ENCODE measurements at places on chromosomes 11 and 22. TPM values are rescaled to one million over a fixed set of nuclear protein-coding genes. Genes with fewer than 3 reads are reported as not detected.

DNA sequence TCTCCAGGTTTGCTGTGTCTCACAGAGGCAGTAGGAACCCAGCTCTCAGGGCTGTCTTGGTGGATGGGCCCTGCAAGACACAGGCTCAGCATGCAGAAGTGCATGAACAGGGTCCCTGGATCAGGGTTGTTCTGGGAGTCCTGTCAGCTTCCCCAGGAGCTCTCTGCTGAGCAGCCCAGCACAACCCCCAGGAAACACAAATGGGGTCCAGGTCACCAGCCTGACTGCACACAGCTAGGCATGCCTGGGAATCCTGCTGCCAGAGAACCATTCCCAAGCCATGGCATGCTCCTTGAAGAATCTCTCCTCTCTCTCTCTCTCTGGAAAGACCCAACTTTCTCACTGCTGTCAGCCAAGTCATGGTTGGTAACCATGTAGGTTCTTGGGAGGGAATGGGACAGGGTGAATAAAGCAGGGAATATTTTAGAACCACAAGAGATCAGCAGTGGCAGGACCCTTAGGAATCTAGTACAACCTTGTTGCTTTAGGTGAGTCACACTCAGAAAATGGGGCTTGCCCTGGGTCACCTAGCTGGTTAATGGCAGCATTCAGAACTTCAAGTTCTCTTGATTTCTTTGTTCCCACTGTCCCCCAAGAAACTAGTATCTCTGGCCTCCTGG lies 21.4 kb downstream of the TUB start:
- DNase-seq, result no peak

- no peak for DNase-seq
Measured at GRCh38 chr11:134230339-134230738, 5.9 kb downstream of the VPS26B start.

GRCh38 chr22:42065438-42066125 lies 5.0 kb downstream of the NAGA start:
- DNase-seq, result no peak

- DNase-seq, result peak; percentile 21
Measured at GRCh38 chr11:122981388-122982264, at the start of gene BSX. Gene BSX (minus strand): TSS chr11:122981834. CDS start chr11:122981671, 163 bp downstream.

GRCh38 chr11:26909515-26909914 lies 84.4 kb upstream of the FIBIN start:
- DNase-seq, result no peak

- DNase-seq, result no peak
Measured at GRCh38 chr11:131324921-131325570, 45.4 kb upstream of the NTM start.

- no peak for DNase-seq
Measured at GRCh38 chr11:61828629-61829407, 718 bp downstream of the FADS2 start.

DNA sequence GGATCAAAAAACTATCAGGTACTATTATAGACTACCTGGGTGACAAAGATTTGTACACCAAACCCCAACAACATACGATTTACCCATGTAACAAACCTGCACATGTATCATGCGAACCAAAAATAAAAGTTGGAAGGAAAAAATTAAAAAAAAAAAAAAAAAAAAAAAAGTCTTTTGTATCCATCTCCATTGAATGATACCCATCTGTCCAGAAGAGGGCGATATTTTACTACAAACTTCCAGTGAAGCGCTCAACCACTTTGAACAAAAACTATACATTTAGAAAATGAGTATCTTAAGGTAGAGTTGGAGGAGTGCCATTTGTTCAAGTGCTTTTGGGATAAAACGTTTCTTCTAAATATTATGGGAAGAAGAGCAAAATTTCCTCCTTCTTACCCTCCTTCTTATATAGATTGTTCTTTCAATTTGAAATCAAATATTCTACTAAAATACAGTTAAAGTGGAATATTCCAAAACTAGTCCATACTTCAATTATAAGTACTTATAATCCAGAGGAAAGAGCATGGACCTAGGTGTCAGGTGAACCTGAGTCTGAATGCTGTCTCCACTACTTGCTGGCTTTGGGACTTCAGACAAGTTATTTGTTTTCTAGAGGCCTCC lies 23.3 kb downstream of the ARL14EP start:
- peak; percentile 49 for DNase-seq

DNA sequence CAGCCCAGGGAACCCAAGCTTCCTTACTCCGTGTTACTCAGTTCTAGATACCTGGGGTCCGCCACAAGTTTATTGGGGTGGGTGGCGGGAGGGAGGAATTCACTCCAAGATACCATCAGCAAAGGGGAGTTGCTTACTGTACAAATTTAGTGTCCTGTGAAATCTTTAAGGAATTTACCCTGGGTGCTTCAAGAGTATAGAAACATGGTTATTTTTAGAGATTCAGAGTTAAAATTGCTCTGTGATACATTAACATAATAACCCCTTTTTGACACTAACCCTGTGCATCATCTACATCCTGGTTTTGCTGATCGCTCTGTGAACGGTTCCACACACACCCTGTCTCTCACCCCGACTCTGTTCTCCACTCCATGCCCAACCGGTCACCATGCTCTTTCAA lies 18.9 kb upstream of the LYVE1 start:
- DNase-seq, result no peak

GRCh38 chr11:2526808-2527381 lies 82.1 kb downstream of the KCNQ1 start:
- no peak for DNase-seq

- no peak for DNase-seq
Measured at GRCh38 chr11:6962141-6962540, 35.9 kb downstream of the ZNF215 start.

DNA sequence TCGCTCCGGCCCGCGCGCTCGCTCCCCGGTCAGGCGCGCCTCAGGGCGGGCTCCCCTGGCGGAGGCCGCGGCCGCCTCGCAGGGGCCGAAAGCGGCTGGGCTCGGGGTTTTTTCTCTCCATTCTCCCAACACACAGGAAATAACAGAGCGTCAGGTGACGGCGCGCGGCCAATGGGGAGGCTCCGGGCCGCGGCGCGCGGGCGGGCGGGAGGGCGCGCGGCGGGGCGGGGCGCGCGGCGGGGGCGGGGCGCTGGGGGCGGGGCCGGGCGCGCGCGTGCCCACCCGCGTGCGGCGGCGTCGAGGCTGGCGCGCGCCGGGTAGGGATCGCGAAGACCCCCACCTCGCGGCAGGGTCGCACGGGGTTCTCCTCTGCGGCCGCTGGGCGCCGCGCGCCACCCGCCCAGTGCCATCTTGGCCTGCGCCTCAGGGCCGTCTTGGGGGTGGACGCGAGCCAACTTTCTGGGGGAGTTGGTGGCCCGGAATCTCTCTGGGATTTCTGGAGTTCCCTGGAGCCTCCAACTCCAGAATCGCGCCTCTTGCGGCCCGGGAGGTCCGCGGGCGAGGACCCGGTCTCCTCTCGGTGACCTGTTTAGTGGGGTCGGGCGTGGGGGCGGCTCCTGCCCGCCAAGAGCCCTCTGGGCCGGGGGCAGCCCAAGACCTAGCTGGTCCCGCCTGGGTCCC lies at the start of gene TCF20:
TSS of gene TCF20 (minus strand) at position 144 of the 681 bp plus-strand sequence. CDS start 55,348 bp downstream, outside the sequence.
- DNase-seq, result peak; percentile 77

GRCh38 chr11:120808616-120809050 lies 215.3 kb upstream of the TBCEL start:
- DNase-seq, result no peak

DNA sequence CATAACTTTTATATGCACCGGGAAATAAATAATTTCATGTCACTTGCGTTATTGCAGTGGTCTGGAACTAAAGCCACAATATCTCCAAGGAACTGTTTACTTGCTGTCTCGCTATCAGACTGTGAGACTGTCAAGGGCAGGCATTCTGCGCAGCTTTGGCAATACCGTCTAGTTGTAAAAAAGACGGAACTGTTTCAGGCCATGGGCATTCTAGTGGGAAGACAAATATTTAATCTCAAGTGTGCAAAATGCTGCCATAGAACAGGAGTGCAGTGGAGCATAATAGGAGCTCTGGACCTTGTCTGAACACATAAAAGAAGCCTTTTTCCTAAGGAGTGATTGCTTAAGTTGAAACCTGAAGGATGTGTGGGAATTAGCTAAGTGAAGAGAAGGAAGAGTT lies 53.8 kb downstream of the PACS1 start:
- no peak for DNase-seq

DNA sequence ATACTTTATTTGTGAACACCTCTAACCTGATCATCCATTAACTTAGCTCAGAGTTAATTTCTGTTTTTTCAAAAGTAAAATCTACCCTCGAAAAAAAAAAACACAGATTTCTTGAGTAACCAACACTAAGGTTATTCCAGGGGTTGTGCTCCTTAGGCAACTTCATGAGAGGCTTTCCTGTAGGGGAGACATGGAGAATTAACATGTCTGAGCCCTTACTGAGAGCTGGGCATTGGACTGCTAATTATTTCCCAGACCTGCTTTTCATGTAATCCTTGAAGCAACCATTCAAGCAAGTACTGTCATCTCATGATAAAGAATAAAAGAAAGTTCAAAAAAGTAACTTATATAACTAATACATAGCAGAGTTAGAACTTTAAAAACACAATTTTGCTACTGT lies 13.5 kb upstream of the UPB1 start:
- no peak for DNase-seq

GRCh38 chr11:35106595-35106994 lies 32.4 kb upstream of the CD44 start:
- no peak for DNase-seq

DNA sequence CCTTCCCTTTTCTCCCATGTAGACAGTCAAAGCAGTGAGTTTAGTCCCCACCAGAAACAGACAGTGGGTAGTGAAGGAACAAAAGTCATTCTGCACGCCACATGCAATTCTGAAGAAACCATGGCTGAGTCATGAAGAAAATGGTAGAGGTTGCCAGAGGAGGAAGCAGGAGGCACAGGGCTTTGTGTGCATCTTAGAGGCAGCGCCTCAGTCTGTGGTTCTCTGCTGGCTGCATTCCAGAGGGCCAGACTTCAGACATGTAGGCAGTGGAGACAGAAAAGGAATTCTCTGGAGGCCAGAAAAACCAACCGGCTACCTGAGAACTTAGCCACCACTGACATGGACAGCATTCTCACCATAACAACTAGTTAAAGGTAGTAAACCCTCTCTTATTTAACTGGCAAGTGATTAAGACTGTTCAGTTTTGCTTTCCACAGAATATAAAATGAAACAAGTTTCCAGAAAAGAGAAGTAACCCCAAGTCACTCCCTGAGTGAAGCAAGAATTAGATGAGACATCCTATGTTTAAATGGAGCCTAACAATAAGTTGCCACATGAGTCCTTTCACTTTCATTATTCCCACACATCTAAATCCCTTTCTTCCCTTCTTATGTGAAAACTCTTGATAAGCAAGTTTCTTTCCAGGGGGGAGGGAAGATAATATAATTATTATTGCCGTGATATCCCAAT lies 556.1 kb downstream of the SOX6 start:
- DNase-seq, result no peak

DNA sequence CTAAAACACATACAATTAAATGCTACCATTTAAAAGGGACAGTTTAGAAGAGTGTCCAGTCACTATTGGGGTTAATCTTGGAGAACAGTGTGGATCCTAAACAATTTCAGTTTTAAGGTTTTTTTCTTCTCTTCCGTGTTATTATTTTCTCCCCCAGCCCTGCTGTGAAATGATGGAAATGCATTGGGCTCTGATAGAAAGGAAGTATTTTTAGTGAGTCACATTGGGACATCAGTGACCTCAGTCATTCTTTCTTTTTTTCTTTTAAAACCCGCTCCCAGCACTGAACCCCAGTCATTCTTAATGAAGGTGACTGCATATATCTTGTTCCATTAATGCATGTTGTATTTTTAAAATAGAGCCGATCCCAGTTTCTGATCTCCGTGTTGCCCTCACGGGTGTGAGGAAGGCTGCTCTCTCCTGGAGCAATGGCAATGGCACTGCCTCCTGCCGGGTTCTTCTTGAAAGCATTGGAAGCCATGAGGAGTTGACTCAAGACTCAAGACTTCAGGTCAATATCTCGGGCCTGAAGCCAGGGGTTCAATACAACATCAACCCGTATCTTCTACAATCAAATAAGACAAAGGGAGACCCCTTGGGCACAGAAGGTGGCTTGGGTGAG lies 93.2 kb upstream of the OR4B1 start:
- DNase-seq, result no peak

GRCh38 chr22:21754523-21754922 lies 18.9 kb upstream of the YPEL1 start:
- DNase-seq, result no peak

DNA sequence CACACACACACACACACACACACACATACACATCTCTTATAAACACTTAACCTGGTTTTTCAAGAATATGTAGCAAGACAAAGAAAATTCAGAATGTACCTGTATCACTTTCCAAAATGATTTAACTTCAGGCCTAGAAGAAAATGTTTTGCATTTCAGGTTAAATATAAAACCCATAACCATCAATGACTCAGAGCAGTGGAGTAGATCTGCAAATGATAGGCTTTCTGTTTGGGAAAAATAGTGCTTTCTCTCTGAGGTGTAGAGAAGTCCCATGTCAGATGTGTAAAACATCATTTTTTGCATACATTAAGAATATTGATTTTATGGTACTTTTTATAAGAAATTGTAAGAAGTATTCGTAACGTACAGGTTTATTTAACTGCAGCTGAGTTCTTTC lies 116.9 kb downstream of the STK33 start:
- no peak for DNase-seq

GRCh38 chr11:38530226-38530625 lies 1932.2 kb upstream of the RAG2 start:
- no peak for DNase-seq

DNA sequence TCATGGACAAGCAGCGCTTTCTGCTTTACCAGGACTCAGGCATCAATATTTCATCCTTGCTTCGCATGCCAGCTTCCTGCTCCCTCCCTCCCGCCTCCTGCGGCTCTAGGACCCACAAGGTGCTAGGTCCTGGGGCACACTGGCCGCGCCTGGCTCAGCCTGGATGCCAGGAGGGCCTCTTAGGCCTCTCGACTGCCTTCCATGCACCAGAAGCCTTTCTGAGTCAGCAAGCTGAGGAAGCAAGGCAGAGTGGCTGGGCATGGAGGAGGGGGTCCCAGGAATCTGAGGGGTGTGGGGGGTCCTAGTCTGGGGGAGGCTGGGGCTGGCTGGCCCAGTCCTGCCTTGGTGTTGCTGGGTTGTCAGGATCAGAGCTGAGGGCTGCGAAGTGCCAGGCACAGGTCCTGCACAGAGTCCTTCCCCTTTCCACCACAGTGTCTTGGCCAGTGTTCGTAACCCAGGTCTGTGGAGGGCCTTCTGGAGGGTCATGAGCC lies 61.0 kb upstream of the THY1 start:
- DNase-seq, result no peak

The CD44 gene
- polyA plus RNA-seq, result 78.7 TPM

The RIC3 gene
- 15.7 TPM for polyA plus RNA-seq

The OR10A2 gene
- polyA plus RNA-seq, result not detected

The GLYATL2 gene
- polyA plus RNA-seq, result 0.09 TPM

The PACSIN3 gene
- polyA plus RNA-seq, result 7.7 TPM

The SPECC1L gene
- 11.6 TPM for polyA plus RNA-seq

The SORL1 gene
- 7.4 TPM for polyA plus RNA-seq

The OR56A1 gene
- 0.05 TPM for polyA plus RNA-seq

The ROM1 gene
- 7.6 TPM for polyA plus RNA-seq

Measured in thymus (tissue), 14 donors.